ENCODE measurements at places on chromosomes 4 and X.

DNA sequence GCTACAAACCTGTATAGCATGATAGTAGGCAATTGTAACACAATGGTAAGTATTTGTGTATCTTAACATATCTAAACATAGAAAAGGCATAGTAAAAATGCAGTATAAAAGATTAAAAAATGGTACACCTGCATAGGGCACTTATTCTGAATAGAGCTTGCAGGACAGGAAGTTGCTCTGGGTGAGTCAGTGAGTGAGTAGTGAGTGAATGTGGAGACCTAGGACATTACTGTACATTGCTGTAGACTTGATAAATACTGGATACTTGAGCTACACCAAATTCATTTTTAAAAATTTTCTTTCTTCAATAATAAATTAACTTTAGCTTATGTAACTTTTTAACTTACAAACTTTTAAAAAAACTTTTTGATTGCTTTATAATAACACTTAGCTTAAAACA, 68.2 kb upstream of the MAML3 start:
- no peak for DNase-seq

DNA sequence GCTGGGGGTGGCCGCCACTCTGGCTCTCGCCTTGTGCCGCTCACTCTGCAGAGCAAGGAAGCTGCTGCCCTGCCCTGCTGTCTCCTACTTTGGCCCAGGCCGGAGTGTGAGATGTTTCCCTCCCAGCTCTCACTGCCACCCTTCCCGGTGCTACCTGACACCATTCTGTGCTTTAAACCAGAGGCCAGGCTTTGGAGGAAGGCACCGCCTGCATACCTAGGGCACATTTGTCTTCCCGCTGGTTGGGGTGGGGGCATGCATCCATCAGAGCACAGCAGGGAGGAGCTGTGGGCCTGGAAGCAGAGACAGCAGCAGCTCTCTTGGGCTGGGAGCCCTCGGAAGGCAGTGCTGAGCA, 96.9 kb upstream of the PSAPL1 start:
- no peak for DNase-seq

- peak; percentile 79 for DNase-seq
Observed at GRCh38 chr4:22190855-22191254, 242.3 kb upstream of the KCNIP4 start.

DNA sequence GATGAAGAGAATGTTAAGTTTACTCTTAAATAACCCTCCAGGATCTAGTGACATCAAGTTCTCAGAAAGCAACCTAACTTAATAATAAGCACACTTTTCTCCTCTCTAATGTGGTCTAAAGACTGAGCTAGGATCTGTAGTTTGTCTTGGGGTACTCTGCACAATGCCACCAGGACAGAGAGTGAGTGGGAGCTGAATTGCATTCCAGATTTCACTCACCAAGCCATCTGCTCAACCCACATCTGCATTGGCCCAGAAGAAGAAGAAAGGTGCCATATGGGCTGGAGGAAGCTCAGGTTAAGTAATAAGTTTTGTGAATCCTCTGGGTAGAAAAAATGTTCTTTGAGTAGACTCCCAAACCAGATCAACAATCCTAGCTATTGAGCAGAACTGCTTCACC, 384.6 kb downstream of the PPP3CA start:
- DNase-seq, result no peak

DNA sequence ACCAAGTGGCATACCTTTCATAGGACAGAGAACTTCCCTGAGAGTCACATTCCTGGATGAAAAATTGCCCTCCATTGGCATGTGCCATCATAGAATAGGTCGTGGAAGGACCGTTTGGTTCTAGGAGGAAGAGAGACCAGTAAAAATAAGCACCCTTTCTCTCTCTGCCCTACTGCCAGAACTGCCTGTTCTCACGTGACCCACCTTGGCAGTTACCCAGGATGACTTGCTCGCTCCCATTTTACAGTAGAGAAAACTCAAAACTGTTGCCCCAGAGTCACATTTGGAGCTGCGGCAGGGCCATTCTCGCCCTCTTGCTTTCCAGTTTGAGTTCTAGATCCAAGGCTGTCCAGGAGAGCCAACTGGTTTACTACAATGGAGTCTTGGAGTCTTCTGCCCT, 1.1 kb upstream of the NLGN3 start:
- no peak for DNase-seq

DNA sequence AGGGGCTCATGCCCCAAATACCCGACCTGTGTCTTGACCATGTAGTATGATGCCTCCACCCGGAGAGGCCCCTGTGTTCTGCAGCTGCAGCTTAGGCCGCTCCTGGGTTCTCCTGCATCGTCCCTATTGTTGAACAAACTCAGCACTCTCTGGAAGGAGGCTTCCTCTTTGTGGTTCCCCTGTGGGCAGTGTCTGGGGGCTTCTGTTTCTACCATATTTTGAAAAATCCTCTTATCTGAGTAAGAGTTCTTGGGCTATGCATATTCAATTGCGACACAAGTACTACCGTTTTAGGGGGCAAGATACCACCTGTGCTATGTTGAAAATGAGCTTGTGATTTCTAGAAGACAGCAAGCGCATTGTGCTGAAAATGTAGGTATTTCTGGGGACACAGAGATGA, 276.6 kb downstream of the DHRSX start:
- DNase-seq, result no peak

GRCh38 chrX:82163701-82164100, 961.8 kb downstream of the SH3BGRL start:
- no peak for DNase-seq

- no peak for DNase-seq
Observed at GRCh38 chr4:88144048-88144447, 14.4 kb downstream of the ABCG2 start.

GRCh38 chrX:12721042-12721441, 70.2 kb upstream of the PRPS2 start:
- no peak for DNase-seq

DNA sequence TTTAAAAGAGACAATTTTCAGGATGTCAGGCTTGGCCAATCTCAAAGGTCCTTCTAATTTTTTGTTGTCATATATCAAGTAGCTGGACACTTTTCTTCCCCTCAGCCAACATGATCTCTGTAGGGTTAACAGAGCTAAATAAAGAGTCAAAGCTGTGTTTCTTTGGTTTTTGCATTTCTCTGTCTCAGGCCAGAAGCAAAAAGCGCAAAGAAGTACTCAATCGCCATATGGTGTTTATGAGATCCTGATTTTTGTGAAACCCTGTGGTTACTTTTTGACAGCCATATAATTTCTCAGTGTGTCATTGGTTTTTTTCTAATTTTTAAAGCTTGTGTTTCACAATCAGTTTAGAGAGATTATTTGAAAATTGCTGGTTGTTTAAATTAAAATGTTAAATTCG, 111.9 kb downstream of the MAPK10 start:
- DNase-seq, result no peak

DNA sequence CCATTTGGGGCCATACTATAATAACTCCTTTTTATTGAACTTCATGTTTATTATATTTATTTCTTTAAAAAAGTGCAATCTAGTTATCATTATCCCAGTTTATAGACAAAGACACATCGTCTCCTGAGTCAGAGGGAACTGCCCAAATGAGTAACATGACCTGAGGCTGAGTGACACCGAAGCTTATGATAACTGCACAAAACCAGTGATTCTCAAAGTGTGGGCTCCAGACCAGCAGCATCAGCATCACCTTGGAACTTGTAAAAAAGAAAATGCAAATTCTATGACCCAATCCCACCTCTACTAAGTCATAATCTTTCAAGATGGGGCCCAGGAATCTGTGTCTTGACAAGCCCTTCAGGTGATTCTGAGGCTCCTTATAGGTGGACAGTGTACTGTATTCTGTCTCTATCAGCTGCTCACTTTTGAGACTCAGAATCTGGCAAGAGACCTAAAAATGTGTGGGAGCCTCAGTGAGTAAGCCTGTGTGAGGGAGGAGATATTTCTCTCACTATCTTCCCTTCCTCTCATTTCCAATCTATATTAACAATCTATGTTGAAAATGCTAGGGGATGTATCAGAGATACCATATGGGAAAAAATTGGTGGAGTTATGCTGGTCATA, 147.0 kb downstream of the PACRGL start:
- no peak for DNase-seq

- DNase-seq, result no peak
Observed at GRCh38 chr4:72326692-72327632, 242.1 kb downstream of the ADAMTS3 start.

DNA sequence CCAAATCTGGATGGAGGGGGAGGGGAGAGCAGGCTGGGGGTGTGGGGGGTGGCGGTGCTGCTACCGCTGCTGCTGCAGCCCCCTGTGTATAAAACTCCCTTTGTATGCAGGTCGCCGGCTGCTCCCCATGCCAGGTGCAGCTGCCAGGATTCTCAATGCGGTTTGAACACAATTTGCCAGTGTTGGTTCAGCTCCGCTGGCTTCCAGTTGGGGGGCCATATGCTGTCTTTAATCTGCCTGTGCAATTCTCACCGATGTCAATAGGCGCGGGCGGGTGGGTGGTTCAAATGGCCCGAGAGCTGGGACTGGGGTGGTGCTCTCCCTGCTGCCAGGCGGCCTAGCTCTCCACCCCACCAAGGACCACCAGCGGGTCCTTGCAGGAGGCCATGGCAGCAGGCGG, 257.6 kb downstream of the BCOR start:
- no peak for DNase-seq

DNA sequence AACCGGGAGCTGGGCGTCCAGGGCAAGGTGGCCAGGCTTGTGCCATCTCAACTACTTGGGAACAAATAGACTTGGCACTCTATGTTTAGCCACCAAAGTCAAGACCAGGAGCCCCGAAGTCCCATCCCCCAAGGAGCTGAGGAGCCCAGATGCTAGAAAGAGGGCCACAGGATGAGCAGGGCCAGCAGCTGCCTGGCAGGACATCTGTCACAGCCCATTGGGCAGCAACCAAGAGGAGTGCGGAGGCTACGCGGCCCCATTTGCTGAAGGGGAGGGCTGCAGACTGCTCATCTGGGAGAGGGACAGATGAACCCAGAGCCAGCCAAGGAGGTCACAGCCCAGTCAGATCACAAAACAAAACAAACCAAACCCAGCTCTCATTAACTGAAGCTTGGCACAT, 22.9 kb upstream of the SOWAHD start:
- no peak for DNase-seq

DNA sequence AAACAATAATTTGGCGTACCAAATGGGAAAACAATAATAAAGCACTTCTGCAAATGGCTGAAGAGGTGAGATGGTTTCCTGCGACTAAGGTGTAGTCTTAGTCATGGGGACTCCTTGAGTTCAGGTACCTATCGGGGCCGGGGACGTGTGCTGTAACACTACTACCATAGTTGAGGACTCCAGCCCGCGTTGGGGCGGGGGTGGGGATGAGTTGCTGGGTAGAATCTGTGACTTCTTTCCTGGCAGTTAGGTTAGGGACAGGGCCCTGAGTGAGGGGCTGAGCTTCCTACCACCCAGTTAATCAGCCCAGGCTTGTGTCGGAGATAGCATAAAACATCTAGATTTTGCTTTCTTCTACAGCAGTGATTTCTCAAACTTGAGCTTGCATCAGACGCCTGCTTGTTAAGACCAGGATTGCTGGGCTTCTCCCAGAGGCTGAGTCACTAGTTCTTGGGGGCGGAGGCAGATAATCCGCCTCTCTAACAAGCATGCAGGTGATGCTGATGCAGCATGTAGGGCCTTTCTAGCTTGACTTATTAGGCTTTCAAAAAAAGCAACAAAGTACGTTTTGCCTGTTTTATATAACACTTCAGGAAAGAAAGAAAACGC, 30.2 kb downstream of the RBBP7 start:
- DNase-seq, result no peak

- no peak for DNase-seq
Observed at GRCh38 chr4:103095080-103095479, 4.6 kb downstream of the BDH2 start.
